Left colon (tissue), 2 donors: ENCODE measurements at places on chromosomes 1 and 21. TPM values are rescaled to one million over a fixed set of nuclear protein-coding genes. Genes with fewer than 3 reads are reported as not detected.

Gene MNDA
- 1.2 TPM for total RNA-seq

DNA sequence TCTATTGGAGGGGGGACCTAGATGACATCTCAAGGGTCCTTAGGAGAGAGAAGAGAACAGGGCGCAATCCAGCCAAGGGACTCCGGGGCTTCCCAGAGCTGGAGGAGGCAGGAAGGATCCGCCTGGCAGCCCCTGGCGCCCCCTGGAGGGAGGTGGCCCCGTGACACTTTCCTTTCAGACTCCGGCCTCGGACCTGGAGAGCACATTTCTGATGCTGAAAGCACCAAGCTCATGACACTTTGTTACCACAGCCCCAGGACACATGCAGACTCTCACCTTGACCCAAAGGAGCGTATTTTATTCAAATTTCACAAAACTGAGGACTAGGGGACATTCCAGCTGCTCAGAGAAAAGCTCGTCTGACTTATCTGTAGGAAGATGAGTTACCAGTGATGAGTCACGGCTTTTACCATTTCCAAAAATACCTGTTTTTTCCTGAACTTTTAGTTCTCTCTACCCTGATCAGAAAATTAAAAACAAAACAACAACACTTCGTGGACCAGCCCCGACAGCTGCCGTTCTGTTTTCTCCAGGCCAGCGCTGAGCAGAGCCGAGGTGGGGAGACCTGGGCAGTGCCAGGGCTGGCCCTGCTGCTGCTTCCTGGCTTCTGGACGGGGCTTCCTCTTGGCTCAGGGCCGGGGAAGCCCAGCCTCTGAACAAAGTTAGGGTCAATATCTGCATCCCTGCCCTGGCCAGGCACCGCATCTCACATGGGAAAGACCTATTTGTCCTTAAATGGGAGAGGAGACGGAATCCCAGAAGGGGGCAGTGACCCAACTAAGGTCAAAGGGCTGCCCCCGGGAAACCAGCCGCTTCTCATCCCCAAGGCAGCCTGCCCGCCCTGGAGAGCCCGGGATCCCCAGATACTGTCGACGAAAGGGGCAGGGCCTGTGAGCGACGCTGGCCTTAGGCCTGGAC lies 21.6 kb upstream of the POFUT2 start:
- peak; percentile 43 for DNase-seq

Gene EDARADD
- 0.25 TPM for total RNA-seq

Gene RHD
- total RNA-seq = not detected

Gene DMBX1
- total RNA-seq = not detected

GRCh38 chr1:4087530-4088420 lies 187.7 kb upstream of the C1orf174 start:
- DNase-seq = no peak

Gene LINGO4
- total RNA-seq = not detected

DNA sequence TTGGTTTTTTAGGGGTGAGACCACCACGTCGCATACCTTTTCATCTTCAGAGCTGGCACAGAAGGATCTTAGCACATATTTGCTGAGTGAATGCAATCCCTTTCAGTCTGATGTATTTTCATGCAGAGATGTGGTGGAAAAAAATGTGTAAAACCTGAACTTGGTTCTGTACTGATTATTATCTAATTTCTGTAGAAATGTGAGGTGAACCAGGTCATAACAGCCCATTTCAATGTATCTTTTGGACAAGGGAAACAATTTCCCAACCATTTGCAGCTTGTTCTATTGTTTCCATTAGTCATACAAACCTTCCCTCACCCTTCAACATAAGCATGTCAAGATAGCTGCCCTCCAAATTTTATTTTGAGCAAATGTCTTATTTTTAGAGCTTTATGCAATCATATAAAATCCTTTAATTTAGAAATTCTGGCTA lies 46.8 kb upstream of the RUNX1 start:
- DNase-seq = no peak

Gene OR6K3
- not detected for total RNA-seq
